ENCODE measurements at places on chromosomes 2 and 18. TPM values are rescaled to one million over a fixed set of nuclear protein-coding genes. Genes with fewer than 3 reads are reported as not detected.

The TTR gene
- total RNA-seq = not detected

The TRABD2A gene
- 1.1 TPM for total RNA-seq

The CELF4 gene
- not detected for total RNA-seq

The EHD3 gene
- 5.2 TPM for total RNA-seq
